Kidney capillary endothelial cell (primary cell): ENCODE measurements at places on chromosomes 1 and 21.

DNA sequence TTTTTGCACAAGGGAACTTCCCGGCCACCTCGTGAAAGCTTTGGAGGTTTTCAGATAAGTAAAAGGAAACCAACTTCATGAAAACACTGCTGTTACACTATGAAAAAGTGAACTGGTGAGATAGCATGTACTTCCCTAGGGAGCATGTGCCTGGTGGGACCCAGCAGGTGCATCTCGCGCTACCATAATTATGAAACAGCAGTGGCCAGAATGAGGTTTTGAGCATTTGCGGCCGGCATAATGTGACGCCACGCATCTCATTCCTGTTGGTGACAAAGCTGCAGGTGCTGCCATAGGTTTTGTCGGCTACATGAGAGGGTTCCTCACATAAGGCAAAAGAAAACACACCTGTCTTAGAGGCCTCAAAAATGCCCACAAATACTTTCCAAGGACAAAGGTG is 1.7 kb downstream of the KRTAP10-3 start:
- no peak for DNase-seq

- DNase-seq = no peak
Observed at GRCh38 chr1:203026666-203027663, 674 bp downstream of the PPFIA4 start.

DNA sequence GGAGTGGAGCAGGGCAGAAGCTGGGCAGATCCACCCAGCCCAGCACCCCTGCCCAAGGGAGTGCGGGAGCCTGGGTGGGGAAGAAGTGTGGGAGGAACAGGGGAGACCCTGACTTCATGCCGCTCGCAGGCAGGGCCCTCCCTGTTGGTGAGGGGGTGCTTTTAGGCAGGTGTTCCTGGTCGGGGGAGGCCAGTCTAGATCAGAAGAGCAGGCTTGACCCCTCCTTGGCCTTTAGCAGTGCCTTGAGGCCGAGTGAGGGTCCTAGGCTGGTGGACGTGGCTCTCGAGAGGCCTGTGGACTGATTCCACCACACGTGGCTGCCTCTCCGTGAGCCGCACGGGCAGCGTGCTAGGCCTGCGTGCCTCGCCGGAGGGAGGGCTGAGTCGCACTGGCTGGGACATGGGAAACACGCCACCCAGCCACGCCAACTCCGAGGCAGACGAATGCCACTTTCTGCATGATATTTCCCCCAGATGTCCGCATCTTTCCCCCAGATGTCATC is 19.4 kb upstream of the COL18A1 start:
- DNase-seq = no peak

DNA sequence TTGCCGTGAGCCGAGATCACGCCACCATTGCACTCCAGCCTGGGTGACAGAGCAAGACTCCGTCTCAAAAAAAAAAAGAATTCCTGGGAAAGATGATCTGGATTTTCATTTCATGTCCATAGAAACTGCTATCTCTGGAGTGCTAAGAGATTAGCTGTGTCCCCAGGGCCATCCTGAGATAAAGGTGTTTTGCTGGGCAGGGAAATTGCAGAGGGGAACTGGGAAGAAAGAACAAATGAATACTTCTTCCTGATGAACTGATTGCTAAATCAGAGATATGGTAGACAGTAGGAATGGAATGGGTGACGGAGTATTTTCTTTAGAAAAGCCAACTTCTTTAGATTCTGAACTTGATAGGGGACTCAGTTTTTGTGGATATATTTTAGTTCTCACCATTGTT is 19.2 kb downstream of the SNRPE start:
- no peak for DNase-seq

- no peak for DNase-seq
Observed at GRCh38 chr1:17237561-17237903, 11.4 kb upstream of the PADI3 start.

DNA sequence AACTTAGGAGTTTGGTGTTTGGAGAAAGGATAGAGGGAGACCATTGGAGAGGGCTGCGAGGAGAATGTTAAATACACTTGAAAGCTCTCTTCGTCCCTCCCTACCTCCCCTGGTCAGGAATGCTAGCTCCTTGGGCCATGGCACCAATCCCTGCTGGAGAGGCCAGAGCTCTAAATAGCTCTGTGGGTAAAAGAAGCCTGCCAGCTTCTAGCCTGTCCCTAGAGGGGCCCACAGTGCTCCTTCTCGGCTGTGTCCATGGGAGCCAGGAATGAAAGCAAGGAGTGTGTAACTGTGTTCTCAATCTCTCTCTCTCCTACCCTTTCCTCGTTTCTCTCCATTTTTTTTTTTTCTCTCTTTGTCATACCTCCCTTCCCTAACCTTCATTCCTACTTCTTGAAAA is at the start of gene CCDC190:
CCDC190 (minus strand) TSS at position 75 of the 400 bp plus-strand sequence. CDS start 1,529 bp downstream, outside the sequence.
- DNase-seq = no peak

DNA sequence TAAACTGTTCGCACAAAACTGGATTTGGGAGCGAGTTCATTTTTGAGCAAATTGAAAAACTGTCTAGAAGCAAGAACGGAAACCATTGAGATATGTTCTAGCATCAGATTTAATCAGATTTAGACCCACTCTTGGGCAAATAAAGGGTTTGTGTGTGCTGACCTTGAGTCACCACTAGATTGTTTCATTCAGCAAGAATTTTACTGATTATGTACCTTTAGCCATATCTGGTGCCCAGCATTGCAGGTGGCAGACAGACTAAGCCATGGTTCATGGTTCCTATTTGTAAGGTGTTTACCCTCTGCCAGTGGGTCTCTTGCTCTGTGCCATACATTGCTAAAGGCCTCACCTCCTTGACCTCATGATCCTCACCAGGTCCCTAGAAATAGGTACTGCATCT is 1.4 kb downstream of the NUDC start:
- no peak for DNase-seq

GRCh38 chr1:33378524-33378923 is 52.4 kb downstream of the PHC2 start:
- DNase-seq = no peak

DNA sequence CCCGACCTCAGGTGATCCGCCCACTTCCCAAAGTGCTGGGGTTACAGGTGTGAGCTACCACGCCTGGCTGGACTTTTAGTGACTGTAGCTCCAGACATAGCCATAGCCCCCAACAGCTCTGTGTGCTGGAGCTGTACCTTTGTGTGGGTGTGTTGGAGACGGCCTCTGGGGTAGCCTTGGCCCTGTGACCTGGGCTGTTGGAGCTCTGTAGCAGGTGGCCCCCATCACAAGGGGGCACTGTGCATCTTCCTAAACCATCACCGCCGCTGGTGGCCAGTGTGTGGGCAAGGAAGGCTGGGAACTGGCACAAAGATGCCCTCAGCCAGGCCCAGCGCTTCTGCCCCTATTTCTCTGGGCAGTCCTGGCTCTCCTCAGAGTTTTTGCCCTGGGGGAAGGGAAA is 38.4 kb upstream of the FOXO6 start:
- DNase-seq = peak; percentile 40

GRCh38 chr1:50424884-50425375 is 1.7 kb upstream of the DMRTA2 start:
- no peak for DNase-seq

GRCh38 chr1:86150553-86151055 is 6.0 kb downstream of the COL24A1 start:
- DNase-seq = no peak

DNA sequence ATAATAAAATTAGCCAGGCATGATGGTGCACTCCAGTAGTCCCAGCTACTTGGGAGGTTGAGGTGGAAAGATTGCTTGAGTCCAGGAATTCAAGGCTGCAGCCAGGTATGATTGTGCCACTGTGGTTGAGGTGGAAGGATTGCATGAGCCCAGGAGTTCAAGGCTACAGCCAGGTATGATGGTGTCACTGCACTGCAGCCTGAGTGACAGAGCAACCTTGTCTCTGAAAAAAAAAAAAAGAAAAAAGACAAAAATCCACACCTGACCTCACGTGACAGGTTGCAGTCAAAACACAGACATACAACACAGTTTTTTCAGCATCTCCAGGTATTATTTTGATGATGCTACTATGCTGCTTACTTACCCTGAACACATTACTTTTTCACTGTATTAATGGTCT is 4.3 kb upstream of the AK2 start:
- no peak for DNase-seq

DNA sequence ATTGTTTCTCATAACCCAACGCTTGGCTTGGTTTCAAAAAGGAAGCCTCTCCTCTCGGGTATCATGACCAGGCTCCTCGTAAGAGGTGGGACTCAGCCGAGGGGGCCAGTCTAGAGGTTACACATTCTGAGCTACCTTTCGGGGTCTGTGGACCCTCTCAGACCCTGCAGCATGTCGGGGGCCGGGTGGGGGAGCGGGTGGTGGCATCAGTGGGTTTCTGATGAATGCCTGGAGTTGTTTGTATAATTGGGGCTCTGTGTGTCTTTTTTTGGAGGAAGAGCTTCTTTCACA is 229.3 kb downstream of the CAMTA1 start:
- DNase-seq = no peak

GRCh38 chr1:209513226-209513625 is 70.3 kb upstream of the CAMK1G start:
- DNase-seq = peak; percentile 21

- no peak for DNase-seq
Observed at GRCh38 chr1:169914531-169914930, 20.8 kb upstream of the SCYL3 start.

DNA sequence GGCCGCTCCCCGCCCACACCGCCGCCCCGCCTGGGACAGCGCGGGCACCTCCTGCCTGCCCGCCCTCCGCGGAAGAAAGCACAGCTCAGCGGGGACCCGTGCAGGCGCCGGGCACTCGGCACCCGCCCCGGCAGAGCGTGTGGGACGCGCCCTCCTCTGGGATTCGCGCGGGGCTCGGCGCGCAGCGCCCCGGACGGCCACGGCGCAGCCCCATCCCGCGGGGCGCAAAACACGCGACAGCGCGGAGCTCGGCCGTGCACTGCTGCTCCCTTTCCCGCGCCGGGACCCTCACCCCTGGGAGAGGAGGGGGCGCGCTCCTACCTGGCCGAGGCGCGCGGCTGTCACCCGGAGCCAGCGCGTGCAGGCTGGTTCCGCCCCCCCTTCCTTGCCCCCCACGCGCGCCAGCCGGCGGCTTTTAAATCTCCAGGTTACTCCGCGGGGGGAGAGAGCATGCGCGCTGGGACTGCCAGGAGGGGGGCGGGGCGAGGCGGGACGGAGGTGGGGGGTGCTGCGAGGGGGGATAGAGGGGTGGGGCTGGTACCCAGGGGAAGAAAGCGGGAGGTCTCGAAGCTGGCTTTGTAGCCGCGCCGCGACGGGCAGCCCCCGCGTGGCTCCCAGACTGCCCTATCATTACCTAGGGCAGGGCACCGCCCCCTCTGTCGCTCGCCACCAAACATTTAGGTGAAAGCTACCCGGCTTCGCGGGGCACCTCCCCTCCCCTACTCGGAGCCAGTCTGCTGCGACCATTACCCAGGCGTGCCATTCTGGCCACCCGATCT is at the start of gene SLC45A3:
SLC45A3 (minus strand) TSS at position 437 of the 779 bp plus-strand sequence. CDS start 15,853 bp downstream, outside the sequence.
- no peak for DNase-seq

- no peak for DNase-seq
Observed at GRCh38 chr21:46066591-46067331, 31.2 kb upstream of the COL6A2 start.

- no peak for DNase-seq
Observed at GRCh38 chr1:43858324-43858723, 75.3 kb upstream of the ARTN start.

GRCh38 chr1:236990052-236990445 is 14.2 kb downstream of the MT1HL1 start:
- DNase-seq = no peak

GRCh38 chr1:22754106-22754768 is 43.6 kb downstream of the EPHB2 start:
- peak; percentile 44 for DNase-seq

GRCh38 chr1:238281418-238281817 is 390.7 kb upstream of the ZP4 start:
- no peak for DNase-seq

DNA sequence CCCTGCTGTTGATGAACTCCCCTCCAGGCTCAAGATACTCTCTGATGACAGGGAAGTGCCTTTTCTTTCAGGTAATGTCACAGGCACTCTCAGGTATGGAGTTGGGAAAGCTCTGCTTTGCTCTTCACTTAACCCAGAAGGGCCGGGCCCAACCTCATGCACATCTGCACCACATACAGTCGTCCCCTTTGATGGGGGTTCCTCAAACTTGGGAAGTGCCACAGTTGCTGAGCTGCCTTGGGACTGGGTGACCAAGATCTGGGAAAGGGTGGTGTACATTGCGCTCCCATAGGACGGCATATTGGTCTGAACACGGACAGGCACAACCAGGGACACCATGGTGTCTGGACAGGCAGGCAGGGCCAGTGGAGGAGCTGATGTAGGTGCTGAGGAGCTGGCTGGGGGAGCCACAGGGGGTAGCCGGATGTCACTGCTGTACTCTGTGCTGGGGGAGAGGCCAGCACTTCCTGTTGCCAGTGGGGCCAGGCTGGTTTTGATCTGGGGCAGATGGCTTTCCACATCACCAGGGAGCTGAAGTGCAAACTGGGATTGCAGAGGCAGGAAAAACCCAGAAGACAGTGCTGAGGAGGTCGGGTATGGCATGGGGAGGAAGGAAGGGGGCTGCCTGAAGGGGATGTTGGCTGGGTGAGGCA is 96.2 kb upstream of the EDN2 start:
- no peak for DNase-seq
